Activated T-cell treated with anti-CD3 and anti-CD28 coated beads, Interleukin-2, amount 50 U/mL, for 72 hours (primary cell): ENCODE measurements at places on chromosomes 12 and 14.

- no peak for DNase-seq
These were observed 129.9 kb downstream of the CRACR2A start for GRCh38 chr12:3622822-3623690.

- DNase-seq: no peak
These were observed 6.3 kb upstream of the HEATR5A start for GRCh38 chr14:31426663-31427062.

DNA sequence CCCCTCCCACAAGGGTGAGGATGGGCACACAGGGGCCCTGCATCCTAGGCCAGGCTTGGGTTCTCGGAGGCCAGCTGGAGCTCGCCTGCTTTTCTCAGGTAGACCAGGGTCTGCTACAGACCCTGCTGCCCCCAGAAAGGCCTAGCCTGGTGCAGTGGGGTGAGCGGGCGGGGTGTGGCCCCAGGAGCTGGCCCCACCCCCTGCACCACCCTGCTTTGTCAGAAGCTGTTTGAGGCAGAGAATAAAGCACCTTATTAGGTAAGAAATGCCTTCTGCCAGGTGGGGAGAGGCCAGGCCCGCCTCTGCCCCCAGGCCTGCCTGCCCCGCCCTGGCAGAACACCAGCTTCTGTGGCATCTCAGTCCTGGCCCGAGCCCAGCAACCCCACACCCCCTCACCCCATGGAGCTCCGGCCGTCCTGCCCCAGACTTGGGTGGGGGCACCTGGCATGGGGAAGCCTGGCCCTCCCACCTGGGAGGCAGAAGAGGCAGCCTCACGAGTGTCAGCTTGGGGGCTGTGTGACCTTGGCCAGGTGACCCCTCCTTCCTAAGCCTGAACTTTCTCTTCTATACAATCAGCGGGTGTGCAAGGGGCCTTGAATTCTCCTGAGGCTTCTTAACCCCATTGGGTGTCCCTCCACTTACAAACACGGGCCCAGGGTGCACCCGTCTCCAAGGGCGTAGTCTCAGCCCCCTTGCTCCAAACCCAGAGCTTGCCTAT is 43.2 kb downstream of the KRT80 start:
- DNase-seq: no peak

DNA sequence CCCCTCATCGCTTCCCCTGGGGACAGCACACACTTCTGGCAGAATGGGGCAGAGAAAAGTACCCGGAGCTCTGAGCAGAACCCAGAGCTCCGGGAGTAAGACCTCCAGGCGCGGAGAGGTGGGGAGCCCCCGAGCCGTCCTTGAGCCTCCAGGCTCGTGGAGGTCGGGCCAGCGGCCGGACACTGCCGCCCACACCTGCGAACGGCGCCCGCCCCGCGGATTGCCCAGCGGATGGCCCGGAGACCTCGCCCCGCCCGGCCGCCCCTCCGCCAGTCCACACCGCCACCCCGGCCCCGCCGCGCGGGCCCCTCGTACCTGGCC is 344 bp downstream of the SPTLC2 start:
- no peak for DNase-seq

DNA sequence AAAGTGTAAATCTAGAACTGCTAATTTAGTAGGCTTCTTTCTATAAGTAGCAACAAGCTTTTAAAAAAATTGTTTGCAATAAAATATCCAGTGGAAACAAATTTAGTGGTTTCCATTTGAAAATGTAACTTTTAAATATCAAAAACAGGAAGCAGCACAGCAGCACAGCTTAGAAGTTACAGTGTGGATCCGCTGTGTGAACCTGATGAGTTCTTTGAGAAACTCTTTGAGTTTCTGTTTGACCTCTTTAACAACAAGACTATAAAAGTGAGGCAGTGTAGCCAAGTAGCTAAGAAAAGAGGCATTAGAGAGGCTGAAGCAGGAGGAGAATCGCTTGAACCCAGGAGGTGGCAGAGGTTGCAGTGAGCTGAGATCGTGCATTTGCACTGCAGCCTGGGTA is 178.3 kb downstream of the NAV3 start:
- DNase-seq: no peak

DNA sequence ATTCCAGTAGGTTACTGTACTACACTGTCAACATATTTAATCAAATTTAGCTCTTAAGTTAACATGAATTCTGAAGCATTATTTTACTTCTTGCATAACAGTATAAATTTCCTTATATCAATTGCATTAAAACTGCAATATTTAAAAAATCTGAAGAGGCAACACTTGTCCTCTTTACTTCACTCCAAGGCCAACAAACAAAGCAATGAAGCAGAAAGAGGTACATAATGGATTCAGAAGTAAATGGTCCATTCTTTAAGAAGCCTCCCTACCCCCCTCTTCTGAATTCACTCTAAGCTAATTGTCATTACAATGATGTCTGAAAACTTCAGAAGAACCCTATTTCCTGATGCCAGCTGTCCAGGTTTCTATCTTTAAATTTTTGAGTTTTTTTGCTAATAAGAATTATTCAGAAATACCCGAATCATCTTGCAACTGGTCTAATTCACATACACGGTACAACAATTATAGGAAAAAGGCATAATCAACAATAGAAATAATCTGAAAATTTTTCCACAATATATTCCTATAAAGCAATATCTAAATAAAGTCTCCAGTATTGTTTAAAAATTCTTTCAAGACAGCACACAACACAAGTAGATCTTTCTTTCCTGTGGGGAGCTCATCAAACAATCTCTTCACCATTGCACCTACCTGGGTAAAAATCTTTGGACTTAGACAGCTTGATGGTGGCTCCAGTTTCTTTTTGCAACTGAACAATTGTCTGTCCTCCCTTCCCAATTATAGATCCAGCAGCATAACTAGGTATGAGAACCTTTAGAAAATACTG is 2.9 kb downstream of the NOVA1 start:
- no peak for DNase-seq

GRCh38 chr14:52833891-52834290 is 42.5 kb upstream of the GNPNAT1 start:
- DNase-seq: no peak

DNA sequence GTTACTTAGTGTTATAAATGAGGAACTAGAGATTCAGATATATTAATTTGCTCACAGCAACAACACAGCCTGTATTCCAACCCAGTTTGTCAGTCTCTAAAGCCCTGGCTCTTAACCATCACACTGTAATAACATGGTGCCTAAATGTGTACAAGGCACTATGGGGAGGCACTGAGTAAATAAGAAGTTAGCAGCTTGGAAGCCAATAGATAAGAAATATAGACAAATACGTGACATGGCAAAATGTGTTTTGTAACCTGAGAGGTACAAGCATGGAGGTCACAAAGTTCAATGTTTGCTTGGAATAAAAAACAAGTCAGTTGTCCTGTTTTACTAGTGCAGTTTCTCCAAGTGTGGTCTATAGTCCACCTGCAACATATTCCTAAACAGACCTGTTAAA is 16.3 kb upstream of the SLCO1A2 start:
- DNase-seq: no peak

GRCh38 chr12:130051900-130052299 is 110.4 kb upstream of the FZD10 start:
- no peak for DNase-seq

- DNase-seq: no peak
These were observed 1.9 kb upstream of the SCFD1 start for GRCh38 chr14:30620178-30620577.

- DNase-seq: no peak
These were observed 8.8 kb downstream of the SUSD6 start for GRCh38 chr14:69620211-69620611.

- peak; percentile 25 for DNase-seq
These were observed 217.9 kb upstream of the BTG1 start for GRCh38 chr12:92363295-92364146.

DNA sequence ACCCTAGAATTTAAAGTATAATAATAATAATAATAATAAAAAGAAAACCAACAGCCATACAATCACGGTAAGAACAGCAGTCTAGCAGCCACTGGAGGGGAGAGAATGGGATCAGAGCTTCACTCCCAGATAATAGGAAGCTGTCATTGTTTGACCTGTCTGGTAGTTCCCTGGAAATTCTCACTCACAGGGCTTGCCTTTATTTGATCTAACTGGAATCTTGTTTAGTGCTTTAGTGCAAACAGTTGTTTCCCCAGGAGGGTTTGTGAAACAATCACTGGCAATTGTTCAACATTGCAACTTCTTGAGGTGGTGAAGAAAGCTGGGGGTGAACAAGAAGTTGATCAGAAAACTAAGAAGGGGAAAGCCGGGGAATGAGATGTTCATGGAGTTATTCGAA is 68.7 kb upstream of the PTCSC3 start:
- no peak for DNase-seq

DNA sequence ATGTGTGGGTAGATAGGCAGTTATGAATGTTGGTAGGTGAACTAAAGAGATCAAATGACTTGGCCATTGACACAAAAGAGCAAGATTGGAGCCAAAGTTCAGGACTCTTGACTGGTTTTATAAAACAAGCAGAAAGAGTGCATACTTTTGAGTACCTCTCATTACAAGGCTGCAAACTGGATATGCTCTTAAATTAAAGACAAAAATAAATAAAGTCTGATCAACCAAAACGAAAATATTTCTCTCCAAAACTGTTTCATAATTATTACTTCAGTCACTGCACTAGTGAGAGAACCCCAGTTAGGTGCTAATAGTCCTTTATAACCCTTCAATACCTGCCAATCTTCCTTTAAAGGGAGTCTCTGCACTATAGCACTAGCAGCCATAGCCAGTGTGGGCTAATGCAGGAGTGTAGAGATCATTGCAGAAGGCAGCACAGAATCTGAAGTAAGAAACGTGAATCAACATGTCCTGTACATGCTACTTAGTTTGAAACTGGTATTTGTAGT is 147.1 kb downstream of the FOXA1 start:
- DNase-seq: no peak

DNA sequence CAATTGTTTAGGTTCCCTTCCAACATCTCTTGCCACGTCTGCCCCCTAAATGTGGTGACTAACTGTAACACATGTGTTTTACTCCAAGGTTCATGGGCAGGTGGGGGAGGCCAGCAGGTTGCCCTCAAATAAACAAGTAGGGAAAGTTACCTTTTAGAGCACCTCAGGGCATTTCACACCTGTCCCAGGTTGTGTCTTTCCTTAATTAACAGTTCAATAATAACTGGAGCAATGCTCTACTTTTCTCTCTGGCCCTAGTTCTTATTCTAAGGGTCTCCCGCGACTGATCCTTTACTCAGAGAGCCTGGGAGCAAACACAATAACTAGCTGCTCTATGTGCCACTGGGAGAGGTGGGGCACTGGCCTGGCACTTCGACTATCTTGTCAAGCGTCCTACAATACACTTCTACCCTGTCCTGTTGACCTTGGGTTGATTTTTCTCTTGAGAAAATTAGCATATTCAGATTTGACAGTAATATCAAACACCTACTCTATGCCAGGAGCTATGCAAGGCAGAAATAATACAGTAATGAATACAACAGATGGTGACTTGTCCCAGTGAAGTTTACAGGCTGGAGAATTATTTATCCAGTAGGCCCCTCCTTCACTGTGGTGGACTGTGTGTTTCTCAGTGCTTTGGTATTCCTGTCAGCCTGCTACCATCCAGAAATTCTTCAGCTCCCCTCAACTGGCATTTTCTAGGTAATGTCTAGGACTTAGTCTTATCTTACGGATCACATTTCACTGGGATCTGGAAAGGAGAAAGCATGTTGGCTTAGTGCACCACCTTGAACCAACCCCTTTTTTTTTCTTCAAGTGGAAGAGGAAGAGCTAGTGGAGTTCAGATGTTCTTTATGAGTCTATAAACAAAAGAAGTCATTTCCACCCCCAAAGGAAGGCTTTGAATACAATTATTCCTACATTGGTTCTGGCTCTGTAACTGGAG is 202.6 kb downstream of the CRADD start:
- no peak for DNase-seq

GRCh38 chr12:123705935-123706334 is 6.2 kb upstream of the ATP6V0A2 start:
- no peak for DNase-seq

- DNase-seq: no peak
These were observed 932.6 kb upstream of the TMEM132C start for GRCh38 chr12:127334365-127334764.

DNA sequence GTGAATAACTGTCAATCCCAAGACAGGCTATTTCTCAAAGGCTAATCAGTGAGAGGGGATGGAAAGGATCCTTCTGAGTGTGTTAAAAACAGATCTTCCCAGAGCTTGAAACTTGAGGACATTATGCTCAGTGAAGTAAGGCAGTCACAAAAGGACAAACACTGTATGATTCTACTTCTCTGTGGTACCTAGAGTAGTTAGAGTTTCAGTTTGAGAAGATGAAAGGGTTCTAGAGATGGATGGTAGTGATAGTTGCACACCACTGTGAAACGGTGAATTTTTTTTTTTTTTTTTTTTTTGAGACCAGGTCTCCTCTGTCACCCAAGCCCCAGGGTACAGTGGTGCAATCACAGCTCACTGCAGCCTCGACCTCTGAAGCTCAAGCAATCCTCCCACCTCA is 133.8 kb downstream of the SAMD4A start:
- peak; percentile 28 for DNase-seq
